ENCODE measurements at places on chromosomes 16 and 17. TPM values are rescaled to one million over a fixed set of nuclear protein-coding genes. Genes with fewer than 3 reads are reported as not detected.

DNA sequence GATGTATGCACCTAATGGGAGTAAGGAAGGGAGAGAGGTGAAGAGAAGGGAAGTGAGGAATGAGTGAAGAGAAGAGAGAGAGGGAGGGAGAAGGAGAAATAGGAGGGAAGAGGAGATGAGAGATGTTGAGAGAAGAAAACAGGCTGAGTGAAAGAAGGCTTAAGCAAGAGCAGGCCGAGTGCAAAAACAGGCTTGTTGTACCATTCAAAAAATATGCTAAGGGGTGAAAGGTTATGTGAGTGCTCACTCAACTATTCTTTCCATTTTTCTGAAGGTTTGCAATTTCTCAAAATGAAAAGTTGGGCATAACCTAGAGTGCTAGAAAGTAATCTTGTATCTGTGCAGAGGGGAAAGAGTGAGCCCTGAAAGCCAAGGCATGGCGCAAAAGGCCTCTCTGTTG lies 22.9 kb downstream of the RPGRIP1L start:
- DNase-seq, result no peak

- peak; percentile 66 for DNase-seq
Observed at GRCh38 chr16:66359811-66360608, 6.5 kb upstream of the CDH5 start.

DNA sequence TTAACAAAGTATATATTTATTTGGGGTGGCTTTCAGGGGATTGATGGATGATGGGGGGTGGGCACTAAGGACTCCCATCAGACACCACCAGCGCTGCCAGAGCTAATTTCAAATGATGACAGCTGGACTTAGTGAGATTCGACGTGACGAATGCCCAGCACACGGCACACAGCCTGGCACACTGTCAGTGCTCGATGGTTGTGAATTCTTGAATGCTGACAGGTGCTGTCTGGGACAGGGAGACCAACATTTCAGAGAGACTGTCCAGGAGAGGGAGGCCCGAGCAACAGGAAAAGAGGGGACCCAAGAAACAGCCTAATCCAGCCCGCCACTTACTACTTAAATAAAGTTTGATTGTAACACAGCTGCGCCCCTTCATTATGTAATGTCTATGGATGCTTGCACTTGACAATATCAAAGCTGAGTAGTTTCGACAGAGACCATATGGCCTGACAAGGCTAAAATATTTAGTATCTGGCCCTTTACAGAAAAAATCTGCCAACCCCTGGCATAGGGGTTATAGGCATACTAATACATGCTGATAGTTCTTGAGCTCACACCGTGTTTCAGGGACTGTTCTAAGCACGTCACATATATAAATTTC lies 6.2 kb upstream of the MPRIP start:
- DNase-seq, result no peak

RANGRF gene
- 28.0 TPM for total RNA-seq

All from heart right ventricle (tissue), 16 donors.